ENCODE measurements at places on chromosomes 1 and 21.

DNA sequence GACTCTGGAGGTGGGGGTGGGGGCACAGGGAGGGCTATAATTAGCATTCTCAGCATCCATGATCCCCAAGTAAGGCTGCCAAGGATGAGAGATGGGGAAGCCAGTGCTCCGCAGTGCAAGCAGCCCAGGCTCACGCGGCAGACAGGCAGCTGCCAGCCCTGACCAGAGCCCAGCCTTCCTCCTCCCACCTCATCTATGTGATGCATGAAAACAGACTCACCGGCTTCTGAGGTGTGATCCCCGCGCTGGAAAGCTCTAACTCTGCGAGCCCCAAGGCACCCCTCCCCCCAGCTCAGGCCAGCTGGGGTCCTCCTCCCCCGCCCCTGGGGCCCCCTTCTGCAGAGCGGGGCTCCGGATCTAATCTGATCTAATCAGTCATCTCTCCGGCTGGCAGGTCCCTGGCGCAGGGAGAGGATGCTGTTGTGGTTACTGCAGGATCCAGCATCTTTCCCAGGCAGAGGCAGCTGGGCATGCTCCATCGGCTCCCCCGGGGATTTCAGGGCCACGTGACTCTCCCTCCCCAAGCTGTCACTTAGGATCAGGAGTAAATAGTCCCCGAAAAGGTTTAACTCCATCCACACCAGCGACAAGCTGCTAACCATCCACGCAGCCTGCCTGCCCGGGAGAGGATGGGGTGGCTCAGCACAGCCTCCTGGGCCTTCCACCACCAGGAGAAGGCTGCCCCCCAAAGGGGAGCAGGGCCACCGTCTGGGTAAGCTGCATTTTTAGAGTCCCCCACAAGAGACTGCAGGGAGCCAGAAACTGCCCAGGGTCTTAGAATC lies at the start of gene PLEKHA6:
TSS of gene PLEKHA6 (minus strand) at position 456 of the 782 bp plus-strand sequence. CDS start 86,202 bp downstream, outside the sequence.
- no peak for DNase-seq

DNA sequence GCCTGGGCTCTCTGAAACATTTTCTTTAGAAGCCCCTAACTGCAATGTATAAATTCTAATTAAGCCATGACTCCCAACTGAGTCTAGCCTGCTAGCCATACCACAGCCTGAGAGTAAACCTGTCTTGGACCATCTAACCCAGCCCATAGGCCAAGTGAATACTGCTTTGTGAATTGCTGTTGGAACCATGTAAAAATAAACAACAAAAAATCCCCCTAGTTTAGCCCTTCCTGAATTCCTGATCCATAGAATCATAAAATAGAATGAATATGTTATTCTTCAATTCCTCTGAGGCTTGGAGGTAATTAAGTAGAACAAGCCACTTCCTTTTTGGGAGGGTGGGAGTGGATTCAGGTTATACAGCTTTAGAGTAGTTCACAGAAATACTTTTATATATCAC lies 1496.4 kb downstream of the MRPL39 start:
- DNase-seq: no peak

DNA sequence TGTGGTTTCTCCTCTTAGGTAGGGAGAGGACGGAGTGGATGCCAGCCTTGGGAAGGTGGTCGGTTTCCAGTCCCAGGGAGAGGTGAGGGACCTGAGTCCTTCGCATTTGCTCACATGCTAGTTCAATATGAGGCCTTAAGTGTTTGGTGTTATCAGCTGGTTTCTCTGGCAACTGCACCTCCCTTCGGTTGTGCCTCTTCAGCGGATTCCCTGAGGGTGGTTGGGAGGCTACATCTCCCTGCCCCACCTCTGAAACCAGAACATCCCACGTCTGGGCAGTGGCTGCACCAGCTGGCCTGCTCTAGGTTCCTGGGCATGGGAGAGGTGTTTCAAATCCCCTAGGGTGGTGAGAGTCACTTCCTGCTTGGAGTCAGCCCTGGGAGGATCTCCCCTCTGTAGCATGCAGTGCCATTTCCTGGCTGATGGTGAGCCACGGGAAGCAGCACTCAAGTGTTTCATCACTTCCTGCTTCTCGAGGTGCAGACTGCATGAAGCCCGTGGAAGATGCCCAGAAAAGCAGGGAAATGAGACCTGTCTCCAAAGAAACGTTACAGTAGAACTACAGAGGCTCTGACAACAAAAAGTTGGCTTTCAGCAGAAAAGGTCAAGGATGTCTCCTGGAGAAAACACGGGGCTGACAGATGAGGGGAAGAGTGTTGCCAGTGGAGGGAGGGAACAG lies 4.5 kb downstream of the TMEM125 start:
- DNase-seq: no peak

- no peak for DNase-seq
Observed at GRCh38 chr1:82843876-82844275, 1043.1 kb downstream of the ADGRL2 start.

DNA sequence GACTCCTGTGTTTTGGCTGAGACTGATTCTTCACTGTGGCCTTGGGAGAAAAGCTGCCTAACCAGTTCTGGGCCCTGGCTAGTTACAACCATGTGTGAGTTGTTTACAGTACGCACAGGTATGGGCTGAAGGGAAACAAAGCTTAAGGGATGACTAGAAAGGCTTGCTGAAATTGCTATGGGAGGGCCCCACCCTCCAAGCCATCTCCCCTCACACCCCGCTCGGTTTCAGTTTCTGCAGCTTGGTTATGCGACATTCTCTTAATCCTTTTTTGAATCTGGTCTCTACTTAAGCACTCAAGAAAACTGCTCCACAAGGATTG lies 43.1 kb downstream of the PBX1 start:
- DNase-seq: no peak

- no peak for DNase-seq
Observed at GRCh38 chr1:15206418-15207030, 40.5 kb upstream of the FHAD1 start.
